ENCODE measurements at places on chromosomes 6 and 20.

- DNase-seq: no peak
Measured at GRCh38 chr6:37456816-37457560, 24.0 kb downstream of the CMTR1 start.

- DNase-seq: no peak
Measured at GRCh38 chr6:80404889-80405288, 298.4 kb downstream of the BCKDHB start.

- no peak for DNase-seq
Measured at GRCh38 chr20:3203315-3204123, 963 bp downstream of the DDRGK1 start.

- no peak for DNase-seq
Measured at GRCh38 chr6:70668499-70668812, 773 bp downstream of the SMAP1 start.

GRCh38 chr6:42279144-42279781 is 61.6 kb upstream of the MRPS10 start:
- no peak for DNase-seq

DNA sequence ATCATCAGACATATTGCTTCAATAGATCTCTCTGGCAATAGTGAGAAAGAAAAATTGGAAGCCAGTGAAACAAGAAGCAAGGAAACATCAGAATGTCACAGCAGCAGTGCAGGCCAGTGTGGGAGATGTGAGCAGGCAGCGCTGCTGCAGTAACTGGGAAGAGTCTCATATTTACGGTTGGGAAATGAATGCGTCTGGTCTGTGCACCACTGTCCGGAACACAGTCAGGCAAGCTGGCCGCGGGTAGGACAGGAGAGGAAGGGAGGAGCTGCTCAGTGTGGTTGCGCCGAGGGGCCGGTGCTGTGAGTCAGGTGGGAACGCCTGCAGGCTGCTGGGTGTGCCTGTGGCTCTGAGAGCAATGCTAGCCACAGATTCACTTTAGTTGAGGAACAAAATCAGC is 6.4 kb upstream of the PSMG4 start:
- no peak for DNase-seq

- DNase-seq: no peak
Measured at GRCh38 chr20:20201639-20202038, 149.3 kb downstream of the CFAP61 start.

DNA sequence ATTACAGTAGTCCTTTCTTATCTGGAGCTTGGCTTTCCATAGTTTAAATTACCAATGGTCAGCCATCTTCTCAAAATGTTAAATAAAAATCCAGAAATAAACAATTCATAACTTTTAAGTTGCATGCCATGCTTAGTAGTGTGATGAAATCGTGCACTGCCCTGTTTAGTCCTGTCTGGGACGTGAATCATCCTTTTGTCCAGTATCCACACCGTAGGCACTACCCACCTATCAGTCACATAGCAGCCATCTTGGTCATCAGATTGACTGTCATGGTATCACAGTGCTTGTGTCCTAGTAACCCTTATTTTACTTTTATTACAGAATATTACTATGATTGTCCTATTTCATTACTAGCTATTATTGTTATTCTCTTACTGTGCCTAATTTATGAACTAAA is 924.1 kb downstream of the EYS start:
- no peak for DNase-seq

GRCh38 chr6:86215323-86215722 is 572.6 kb upstream of the SYNCRIP start:
- DNase-seq: no peak

DNA sequence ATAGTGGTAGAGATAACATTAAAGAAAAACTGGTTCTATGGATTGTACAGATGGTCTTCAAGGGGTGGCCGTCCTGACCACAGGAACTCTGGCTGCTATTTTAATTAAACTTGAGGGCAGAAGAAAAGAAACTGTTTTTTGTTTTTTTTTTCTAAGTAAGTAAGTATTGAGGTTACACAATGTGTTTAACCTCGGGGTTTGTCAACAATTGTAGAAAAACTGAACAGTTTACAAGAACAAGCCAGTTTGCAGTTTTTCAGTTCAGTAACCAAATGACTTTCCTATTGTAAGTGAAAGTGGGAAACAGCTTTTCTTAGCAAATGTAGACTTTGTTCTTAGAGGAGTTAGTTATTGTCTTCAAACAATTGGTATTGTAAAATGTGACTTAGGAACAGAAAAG is 77.0 kb downstream of the PLCB1 start:
- no peak for DNase-seq

DNA sequence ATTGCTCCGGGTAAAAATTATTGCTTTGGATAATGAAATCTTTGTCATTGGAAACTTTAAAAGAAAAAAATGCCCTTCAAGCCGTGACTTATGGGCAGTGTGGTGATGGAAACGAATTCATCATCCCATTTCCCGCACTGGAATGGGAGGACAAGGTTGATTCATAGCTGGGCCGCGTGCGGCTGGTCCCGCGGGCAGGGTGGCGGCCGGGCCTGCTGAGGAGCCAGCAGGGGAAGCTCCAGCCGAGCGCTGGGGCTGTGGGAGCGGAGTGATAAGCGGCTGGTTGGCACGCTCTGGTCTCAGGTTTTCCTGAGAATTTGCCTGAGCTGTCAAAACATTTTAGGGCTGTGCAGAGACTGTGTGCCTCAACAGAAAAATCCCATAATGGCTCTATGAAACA is 351.7 kb downstream of the CDC5L start:
- DNase-seq: no peak

DNA sequence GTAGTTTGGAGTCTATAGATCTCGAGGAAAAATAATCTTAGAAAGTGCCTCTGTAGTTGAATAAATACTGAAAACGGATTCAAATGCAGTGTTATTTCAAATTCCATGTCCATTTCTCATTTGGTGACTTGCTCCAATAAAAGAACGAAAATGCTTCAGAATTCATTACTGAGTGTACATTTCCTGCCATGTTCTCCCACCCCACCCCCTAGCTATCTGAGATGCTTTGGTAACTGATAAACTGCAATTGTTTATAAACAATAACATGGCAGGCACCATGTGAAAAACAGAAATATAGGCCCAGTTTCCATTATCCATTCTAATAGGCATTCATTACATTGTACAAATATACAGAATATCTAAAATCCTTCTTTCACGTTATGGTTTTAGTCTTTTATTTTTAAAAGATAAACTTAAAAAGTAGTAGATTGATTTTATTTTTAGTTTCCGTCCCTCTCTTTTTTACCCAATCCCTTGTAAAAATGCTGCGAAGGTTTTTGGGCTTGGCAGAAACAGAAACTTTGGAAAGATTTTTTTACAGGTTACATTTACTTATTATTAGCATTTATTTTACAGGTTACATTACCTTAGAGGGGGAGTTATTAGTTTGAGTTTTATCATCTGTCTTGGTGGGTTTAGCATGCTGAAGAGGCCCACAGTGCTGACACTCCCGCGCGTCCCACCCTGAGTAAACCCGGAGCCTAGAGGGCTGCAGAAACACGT is 1.5 kb downstream of the FAM162B start:
- DNase-seq: no peak

DNA sequence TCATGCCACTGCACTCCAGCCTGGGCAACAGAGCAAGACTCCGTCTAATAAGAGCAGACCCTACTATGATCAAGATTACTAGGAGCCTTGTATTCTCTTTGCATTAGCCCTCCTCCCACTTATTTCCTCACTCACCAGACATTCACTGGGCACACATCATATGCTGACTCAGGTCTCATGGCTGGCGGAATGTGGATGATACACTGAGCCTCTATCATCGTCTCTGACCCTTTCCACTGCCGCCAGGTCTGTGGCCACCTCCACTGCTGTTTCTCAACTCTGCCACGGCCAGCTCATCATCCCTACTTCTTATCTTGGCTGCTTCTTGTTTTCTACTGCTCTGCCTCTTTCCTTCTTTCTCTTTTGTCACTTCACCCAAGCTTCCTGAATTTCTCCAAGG is 161.0 kb downstream of the BACH2 start:
- DNase-seq: no peak

DNA sequence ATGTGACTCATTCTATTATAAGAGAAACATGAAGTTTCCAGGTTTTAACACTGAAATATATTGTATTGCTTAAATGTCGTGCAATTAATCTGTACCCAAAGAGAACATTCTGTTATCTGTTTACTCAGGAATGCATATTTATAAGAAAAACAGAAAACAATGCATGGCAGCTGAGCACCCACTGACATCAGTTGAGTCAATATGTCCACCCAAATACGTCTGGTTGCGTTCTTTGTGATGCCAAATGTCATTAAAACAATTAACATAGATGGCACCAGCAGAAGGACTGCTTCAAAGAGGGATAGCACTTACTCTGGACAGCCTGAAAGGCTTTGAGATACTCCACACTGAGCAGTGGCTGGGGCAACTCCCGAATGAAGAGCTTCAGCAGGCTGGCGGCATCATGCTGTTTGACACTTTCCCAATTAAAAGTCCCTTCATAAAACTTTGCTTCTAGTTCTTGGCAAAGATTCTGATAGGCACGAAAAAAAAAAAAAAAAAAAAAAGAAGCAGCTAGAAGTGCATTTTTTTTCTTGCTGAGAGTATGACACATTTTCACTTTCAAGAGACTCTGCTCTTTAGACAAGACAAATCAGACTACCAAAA is 102.3 kb downstream of the ARHGAP18 start:
- DNase-seq: no peak

GRCh38 chr6:132780770-132781371 is 17.6 kb downstream of the SLC18B1 start:
- DNase-seq: no peak

Data from activated T-cell treated with anti-CD3 and anti-CD28 coated beads for 24 hours (primary cell).